ENCODE measurements at places on chromosomes 6 and 20.

DNA sequence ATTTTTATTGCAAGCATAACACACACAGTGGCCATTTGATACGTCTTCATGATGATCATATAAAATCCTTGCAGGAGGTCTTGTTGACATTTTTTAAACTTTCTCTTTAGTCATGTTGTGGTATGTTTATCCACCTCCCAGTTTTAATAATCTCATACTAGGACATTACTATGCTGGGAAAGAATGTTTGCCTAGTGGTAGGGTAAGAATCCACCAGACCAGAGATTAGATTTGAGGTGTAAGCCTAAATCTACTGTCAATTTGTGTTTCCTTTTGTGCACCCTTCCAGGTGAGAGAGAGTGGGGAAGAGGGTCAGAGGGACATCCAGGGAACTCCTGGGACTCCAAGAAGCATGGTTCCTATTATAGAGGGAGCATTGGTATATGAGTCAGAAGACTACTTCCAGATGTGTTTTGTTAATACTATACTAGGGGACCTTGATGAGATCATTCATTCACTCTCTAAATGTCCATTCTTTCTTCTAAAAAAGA is 298.3 kb upstream of the SASH1 start:
- no peak for DNase-seq

DNA sequence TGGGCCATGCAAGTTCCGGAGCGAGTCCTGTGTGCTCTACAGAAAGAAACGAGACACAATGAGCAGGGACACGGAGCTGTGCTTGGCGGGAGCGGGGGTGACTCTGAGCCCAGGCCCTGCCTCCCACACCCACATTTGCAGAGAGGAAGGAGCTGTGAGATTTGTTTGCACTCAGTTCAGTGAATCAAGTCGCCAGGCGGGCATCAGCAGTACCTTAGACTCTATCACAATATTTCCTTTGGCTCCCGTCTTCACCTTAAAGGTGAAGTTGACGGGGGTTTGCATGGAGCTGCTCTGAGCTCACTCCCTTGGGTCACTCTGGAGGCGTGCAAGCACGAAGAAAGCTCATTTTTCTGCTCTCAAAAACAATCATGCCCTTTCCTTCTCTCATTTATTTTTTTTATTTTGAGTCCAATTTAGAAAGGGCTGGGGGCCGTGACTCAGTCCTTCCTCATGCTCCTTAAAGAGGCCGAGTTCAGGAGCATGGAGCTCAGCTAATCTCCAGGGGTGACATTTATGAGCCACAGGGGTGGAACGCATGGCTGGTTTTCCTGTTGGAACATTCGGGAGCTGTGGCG is 188.2 kb downstream of the NFATC2 start:
- no peak for DNase-seq

DNA sequence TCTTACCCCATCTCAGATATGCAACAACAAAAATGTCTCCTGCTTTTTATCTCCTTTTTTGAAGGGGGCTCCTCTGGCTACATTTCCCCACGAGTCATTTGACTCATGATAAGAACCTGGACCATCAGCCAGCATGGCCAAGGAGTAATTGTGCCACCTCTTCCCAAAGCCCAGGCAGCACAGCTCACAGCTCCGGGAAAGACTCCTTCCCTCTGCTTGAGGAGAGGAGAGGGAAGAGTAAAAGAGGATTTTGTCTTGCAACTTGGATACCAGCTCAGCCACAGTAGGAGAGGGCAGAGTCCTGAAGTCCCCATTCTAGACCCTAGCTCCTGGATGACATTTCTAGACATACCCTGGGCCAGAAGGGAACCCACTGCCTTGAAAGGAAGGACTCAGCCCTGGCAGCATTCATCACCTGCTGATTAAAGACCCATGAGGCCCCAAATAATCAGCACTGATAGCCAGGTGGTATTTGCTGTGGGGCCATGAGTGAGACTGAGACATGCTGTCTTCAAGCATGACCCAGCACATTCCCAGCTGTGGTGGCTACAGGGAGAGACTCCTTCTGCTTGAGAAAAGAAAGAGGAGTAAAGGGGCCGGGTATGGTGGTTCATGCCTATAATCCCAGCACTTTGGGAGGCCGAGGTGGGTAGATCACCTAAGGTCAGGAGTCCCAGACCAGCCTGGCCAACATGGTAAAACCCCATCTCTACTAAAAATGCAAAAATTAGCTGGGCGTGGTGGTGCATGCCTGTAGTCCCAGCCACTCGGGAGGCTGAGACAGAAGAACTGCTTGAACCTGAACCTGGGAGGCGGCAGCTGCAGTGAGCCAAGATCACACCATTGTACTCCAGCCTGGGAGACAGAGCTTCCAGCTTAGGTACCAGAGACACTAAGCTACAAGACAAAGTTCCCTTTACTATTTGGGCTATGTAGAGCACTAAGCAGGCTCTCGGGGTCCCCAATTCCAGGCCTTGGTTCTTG is 28.1 kb downstream of the NCOA6 start:
- no peak for DNase-seq

DNA sequence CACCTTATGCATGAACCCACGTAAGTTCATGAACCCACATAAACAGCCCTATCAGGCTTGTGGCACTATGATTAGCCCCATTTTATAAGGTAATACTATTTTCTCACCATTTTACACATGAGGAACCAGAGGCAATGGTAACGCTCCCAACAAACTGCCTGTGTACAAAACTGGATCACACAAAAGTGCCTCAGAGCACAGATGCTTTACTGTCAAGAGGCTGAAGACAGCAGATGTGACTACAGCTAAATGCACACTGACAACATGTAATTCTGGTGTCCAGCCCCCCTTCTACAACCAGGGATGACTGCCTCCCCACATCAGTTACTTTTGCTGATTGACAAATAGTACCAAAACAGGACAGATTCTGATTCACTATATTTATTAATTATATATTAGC is 69.6 kb downstream of the GMDS start:
- no peak for DNase-seq
